ENCODE measurements at places on chromosomes 5 and 9.

- no peak for DNase-seq
Measured at GRCh38 chr9:70318002-70318401, 59.2 kb downstream of the SMC5 start.

DNA sequence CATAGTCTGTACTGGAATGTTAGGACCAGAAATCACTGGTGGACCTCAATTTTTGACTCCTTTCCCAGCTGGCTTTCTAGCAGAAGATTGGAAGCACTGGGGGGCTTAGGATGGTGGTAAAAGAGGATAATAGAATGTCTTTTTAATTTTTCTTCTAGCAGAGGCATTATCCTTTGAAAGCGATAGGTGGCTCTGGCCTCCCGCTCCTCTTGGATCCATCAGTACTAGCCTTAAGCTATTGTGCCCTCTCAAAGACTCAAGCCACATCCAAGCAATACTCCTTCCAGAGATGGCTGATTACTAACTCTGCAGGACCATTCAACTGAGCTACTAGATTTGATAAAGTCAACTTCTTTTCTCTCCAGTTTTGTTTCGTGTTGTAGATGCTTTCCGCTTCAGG, 610.6 kb downstream of the CDH12 start:
- DNase-seq: no peak

- DNase-seq: no peak
Measured at GRCh38 chr9:105138306-105138801, 106.1 kb upstream of the SLC44A1 start.

DNA sequence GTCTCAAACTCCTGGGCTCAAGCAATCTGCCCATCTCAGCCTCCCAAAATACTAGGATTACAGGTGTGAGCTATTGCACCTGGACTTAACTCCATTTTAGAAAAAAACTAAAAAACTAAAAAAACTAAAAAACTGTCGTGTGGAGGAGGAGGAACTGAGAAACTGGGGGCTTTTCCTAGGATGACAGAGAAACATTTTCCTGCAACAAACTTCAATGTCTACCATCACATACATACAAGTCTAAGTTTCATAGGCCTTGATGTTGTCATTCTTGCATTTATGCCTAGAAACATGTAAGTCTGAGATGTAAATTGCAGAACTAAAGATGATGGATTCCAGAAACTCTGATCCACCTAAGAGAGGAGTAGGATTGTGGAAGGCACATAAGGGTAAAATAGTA, 556.8 kb downstream of the RAB3C start:
- no peak for DNase-seq

- no peak for DNase-seq
Measured at GRCh38 chr9:34145165-34145564, 18.7 kb upstream of the DCAF12 start.

- no peak for DNase-seq
Measured at GRCh38 chr5:124865066-124865465, 118.6 kb upstream of the ZNF608 start.

GRCh38 chr5:59152701-59153245, 569.9 kb downstream of the RAB3C start:
- no peak for DNase-seq

- no peak for DNase-seq
Measured at GRCh38 chr5:170361616-170362015, 27.6 kb downstream of the KCNMB1 start.

- DNase-seq: no peak
Measured at GRCh38 chr9:30932226-30932625, 1452.2 kb upstream of the ACO1 start.

GRCh38 chr5:166909040-166909439, 1382.4 kb upstream of the WWC1 start:
- DNase-seq: no peak

GRCh38 chr5:33557605-33558004, 116.8 kb downstream of the TARS1 start:
- DNase-seq: no peak

- DNase-seq: no peak
Measured at GRCh38 chr5:110842948-110843347, 104.1 kb downstream of the SLC25A46 start.

DNA sequence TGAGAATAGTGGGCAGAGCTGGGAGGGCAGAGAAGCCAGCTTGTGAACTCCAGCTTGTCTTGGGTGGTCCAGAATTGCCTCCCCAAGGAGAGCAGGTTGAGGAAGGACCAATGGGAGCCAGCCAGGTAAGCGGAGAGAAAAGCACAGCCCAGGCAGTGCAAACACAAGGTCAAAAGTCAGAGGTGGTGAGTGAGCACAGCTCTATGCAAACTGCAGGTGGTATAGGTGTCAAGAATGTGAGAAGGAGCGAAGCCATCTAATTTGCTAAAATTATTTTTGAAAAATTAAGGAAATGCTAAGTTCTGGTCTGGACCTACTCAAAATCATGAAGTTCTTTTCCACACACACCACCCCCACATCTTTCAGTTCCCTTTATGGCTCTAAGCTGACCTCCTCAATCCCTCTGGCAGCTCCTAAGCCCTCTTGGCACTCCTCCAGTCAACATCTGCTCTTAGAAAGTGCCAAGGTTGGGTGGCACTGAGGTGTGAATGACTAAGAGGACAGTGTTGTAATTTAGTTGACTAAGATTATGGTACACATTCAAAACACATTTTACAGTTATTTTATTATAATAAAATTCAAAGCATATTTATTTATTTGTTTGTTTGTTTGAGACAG, 6.6 kb upstream of the OTULINL start:
- no peak for DNase-seq

GRCh38 chr9:13898957-13899356, 415.0 kb downstream of the NFIB start:
- no peak for DNase-seq

- no peak for DNase-seq
Measured at GRCh38 chr9:134283692-134284265, 42.5 kb upstream of the RXRA start.

DNA sequence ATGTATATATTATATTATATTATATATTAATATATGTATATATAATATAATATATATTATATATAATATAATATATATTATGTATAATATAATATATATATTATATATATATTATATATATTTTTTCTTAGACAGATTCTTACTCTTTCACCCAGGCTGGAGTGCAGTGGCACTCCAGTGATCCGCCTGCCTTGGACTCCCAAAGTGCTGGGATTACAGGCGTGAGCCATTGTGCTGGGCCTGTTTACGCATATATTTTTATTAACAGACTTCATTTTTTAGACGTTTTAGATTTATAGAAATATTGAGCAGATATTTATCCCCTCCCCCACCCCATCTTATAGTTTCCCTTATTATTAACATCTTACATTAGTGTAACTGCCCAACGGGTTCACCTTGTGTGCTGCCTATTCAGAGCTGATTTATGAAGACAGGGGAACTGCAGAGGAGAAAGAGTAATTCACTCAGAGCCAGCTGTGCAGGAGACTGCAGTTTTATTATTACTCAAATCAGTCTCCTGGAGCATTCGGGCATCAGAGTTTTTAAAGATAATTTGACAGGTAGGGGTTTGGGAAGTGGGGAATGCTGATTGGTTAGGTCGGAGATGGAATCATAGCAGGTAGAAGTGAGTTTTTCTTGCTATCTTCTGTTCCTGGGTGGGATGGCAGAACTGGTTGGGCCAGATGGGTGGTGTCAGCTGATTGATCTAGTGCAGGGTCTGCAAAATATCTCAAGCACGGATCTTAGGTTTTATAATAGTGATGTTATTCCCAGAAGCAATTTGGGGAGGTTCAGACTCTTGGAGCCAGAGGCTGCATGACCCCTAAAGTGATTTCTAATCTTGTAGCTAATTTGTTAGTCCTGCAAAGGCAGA, 93.4 kb downstream of the UNC13B start:
- no peak for DNase-seq

GRCh38 chr5:135030956-135031812, 2.8 kb downstream of the PITX1 start:
- no peak for DNase-seq

DNA sequence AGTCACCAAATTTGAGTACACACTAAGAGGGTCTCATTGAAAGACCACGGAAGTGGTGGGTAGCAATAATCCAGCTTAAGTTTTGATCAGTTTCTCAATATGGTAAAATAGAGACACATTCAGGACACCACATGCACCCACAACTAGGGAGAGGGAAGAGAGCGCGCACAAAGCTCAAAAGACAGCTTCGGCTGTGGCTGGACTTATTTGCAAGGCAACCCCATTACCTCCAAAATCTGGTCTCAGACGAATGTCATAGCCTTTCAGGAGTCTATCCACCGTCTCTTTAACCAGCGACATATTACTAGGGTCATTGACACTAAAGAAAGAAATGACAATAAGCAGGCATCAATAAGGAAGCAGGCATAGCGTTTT, 443 bp downstream of the GABRB2 start:
- no peak for DNase-seq

GRCh38 chr9:128389395-128390149, 18.4 kb downstream of the URM1 start:
- DNase-seq: no peak

DNA sequence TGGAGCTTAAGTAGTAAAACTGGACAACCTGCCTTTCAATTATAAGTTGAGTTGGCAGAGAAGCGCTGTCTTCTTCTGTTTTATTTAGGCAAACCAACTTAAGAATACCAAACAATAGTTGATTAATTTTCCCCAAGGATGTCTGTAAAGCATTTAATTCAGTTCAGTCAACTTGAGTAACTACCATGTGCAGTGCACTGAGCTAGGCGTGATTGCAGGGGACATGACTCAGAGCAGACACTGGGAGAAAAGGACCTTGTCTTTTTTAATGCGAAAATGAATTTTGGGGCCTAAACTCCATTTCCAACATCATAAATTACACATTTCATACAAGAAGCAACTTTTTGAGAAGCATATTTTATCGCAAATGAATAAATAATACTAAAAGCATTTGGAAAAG, 66.3 kb downstream of the FBXL7 start:
- no peak for DNase-seq

GRCh38 chr5:90598293-90598692, 39.7 kb downstream of the ADGRV1 start:
- DNase-seq: no peak

DNA sequence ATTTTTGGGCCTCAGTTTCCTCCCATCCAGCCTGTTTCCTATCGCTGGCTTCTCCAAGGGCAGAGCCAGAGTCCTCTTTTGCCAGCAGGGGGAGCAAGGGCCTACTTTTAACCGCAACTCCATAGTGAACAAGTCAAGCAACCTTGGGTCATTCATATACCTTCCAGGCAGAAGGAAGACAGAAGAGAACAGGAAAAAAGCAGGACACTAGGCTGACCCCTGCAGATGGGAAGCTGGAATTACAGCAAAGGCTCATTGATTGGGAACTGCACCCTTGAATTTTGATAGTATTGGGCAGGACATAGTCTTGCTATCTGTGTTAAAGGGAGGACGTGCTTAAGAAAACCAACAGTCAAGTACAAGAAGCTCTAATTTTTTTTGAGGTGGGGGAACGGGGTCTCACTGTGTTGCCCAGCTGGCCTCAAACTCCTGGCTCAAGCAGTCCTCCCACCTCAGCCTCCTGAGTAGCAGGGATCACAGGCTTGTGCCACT, 30.1 kb downstream of the QRFP start:
- DNase-seq: peak; percentile 61

GRCh38 chr5:167644619-167645018, 646.8 kb upstream of the WWC1 start:
- DNase-seq: no peak

- DNase-seq: no peak
Measured at GRCh38 chr5:42900734-42901133, 89.0 kb upstream of the SELENOP start.

- no peak for DNase-seq
Measured at GRCh38 chr5:43233946-43234345, 41.9 kb downstream of the NIM1K start.

DNA sequence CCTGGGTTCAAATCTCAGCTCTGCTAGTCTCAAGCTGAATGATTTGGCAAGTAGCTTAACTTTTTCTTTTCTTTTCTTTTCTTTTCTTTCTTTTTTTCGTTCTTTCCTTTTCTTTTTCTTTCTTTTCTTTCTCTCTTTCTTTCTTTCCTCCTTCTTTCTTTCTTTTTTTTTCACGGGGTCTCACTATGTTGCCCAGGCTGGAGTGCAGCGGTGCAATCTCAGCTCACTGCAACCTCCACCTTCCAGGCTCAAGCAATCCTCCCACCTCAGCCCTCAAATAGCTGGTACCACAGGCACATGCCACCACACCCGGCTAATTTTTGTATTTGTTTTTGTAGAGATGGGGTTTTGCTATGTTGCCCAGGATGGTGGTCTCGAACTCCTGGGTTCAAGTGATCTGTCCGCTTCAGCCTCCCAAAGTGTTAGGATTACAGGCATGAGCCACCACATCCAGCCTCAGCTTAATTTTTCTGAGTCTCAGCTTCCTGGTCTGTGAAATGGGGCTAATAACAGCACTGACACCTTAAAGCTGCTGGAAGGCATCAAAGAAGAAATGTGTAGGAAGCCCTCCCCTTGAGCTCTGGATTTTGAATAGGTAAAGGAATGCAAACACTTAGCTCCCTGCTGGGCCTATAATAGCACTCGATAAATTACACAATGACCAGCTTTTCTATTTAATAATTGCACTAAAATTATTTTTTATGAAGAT, 17.5 kb upstream of the PPARGC1B start:
- DNase-seq: no peak

DNA sequence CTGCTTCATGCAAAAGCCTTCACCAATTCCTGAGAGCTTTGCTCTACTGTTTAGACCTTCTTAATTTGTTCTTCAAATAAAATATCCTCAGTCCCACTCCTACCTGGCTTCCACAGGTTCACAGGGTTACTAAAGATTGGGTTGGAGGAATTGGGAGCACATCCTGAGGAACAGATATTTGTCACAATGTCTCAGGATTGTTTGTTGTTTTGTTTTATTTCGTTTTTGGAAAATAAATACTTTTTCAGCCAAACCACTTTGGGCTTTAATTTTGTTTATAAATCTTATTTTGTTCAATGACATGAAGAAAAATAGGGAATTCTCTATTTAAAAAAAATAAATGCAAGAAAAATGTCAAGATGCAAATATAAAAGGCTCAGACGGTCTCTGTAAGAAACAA, 249.0 kb downstream of the MEF2C start:
- no peak for DNase-seq

GRCh38 chr5:126872561-126873354, 95.8 kb downstream of the LMNB1 start:
- no peak for DNase-seq

Data from activated CD4-positive, alpha-beta T cell treated with anti-CD3 and anti-CD28 coated beads, Interleukin-2, amount 50 U/mL, for 48 hours (primary cell).